ENCODE measurements at places on chromosomes 12 and 14.

DNA sequence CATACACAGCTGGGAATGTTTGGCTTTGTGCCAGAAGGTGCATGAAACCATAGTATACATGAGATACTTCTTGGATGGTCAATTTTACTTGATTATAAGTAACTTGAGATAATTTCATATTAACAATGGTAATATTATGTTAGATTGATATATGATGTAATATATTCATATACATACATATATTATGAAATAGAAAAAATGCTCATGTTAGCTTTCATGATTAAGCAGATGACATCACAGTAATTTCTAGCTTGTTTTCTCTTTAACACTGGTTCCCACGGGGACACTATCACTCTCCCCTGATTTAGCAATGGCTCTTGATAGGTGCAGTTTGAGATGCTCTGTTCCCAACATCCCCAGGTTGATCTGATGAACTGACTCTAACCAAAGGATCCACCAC is 35.4 kb upstream of the NTF3 start:
- DNase-seq: no peak

- DNase-seq: no peak
Observed at GRCh38 chr12:113594967-113595366, 123.3 kb upstream of the LHX5 start.

GRCh38 chr12:120377611-120378010 is 8.6 kb upstream of the MSI1 start:
- no peak for DNase-seq

- DNase-seq: peak; percentile 19
Observed at GRCh38 chr12:48067250-48067938, 38.5 kb downstream of the SENP1 start.

DNA sequence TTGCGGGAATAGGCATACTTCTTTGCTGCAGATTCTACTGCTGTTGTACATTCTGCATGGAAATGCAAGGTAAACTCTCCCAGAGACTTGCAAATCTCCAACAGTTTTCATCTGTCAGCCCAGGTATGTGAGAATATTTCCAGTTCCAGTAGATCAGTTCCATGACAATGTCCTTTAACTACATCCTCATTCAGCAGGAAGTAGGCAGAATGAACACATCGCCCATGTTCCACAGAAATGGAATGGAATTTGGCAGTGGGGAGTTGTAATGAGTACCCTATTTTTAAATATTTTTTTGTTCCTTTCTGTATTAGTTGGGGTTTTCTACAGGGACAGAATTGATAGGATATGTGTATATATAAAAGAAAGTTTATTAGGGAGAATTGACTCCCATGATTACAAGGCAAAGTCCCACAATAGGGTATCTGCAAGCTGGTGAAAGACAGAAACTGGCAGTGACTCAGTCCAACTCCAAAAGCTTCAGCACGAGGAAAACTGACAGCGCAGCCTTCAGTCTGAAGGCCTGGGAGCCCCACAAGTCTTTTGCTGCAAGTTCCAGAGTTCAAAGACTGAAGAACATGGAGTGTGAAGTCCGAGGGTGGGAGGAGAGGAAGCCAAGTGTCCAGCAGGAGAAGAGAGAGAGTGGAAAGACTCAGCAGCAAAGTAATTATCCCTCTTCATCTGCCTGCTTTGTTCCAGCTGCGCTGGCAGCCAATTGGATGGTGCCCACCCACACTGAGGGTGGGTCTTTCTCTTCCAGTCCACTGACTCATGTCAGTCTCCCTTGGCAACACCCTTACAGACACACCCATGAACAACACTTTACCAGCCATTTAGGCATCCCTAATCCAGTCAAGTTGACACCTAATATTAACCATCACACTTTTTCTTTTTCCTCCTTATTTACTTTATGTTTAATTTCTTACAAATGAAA is 110.4 kb upstream of the SCAF11 start:
- DNase-seq: no peak

DNA sequence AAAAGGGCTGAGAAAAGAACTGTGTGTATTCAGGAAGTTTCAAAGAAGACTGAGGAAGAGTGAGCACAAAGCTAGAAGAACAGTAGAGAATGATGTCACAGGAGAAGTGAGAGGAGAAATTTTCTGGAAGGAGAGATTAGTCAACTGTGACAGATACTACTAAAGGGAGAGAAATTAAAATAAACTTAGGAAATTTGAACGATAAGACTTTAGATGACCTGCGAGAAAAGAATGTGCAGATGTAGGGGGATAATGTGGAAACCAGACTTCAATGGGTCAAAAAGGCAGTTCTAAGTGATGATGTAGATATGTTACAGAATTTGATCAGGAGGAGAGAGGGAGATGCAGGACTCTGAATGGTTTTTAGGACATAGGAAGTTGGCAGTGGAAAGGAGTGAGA is 287.4 kb downstream of the SYT1 start:
- no peak for DNase-seq

DNA sequence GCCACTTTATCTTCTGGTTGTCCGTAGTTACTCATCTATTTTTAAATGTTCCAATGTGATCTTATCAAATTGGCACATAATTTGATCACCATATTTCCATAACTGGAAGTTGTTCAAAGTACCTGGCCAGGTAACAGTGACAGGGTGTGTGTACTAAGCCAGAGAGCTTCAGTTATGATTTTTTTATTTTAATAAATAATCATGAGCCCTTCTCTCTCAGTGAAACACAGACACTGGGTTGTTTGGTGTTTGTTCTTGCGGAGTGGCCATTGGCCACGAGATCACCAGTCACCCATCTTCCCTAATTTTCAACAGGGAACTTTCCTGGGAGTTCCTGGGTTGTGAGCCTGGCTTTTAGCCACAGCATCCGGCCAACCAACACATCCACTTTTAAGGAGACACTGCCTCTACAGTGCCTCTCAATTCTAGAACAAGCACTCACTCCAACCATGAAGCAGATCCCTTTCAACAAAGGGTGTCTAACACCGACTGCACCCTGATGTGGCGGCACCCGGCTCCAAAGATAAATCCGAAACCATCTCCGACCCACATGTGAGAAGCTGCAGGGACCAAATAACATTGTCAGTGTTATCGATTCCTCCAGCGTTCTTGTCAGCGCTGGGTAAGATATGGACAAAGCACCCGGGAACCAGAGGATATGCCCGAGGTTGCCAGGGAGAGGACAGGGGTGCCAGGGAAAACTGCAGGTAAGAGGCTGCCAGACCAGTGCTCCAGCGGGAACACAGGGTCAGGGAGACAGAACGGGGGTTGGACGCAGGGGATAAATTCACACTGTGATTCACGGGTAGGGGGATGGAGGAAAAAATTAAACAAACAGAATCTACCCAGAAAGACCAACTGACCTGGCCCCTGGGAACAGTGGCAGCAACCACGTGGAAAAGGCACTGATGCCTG is 49.9 kb downstream of the FOXN3 start:
- no peak for DNase-seq

Data from GM13977 (cell line).